ENCODE measurements at places on chromosomes 4 and X. TPM values are rescaled to one million over a fixed set of nuclear protein-coding genes. Genes with fewer than 3 reads are reported as not detected.

Gene ADAM29
- not detected for polyA plus RNA-seq

DNA sequence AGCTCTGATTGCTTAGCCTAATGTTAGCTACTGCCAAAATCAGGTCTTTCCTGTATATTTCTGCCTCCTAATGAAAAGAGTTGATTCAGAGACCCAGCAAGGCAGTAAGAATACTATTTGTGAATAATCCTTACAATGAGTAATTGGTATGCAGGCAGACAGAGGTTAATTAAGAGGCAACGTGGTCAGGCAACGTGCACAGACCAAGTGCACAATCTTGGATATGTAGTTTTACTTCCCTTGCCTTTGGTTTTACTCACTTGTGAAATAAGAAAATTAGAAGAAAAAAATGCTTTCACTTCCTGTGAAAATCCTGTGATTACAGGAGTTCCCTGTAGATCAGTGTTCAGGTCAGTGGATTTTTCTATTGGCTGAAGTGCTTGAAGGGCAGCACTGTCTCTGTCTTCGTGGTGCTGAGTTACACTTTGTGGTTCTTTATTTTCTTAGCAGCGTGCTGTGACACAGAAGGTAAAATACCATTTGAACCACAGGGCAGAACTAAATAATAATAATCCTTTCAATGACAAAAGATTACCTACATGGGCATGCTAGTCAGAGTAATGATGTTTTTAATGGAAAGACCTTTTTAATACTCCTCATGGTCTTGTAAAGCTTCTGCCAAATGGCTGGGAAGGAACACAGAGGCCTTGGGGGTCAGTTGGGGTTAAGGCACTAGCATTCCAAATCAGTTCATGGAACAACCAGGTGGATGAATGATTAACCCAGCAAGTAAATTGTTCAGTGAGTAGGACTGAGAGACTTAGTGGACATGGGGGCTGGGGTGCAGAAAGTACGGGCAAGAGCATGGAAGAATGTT, 430.9 kb downstream of the MAPK10 start:
- DNase-seq = no peak

- DNase-seq = no peak
Observed at GRCh38 chr4:7390336-7390735, 44.4 kb downstream of the PSAPL1 start.

- no peak for DNase-seq
Observed at GRCh38 chr4:120922381-120923206, at the start of gene PRDM5. PRDM5 (minus strand) TSS chr4:120922726; CDS start chr4:120922608, 118 bp downstream.

GRCh38 chr4:9898596-9899305, 117.3 kb downstream of the DRD5 start:
- DNase-seq = no peak

- DNase-seq = peak; percentile 15
Observed at GRCh38 chrX:96611619-96612362, 72.9 kb upstream of the DIAPH2 start.

- no peak for DNase-seq
Observed at GRCh38 chrX:35016051-35016450, 73.5 kb downstream of the FAM47B start.

Measured in BJ (cell line).